ENCODE measurements at places on chromosomes 3 and 15.

DNA sequence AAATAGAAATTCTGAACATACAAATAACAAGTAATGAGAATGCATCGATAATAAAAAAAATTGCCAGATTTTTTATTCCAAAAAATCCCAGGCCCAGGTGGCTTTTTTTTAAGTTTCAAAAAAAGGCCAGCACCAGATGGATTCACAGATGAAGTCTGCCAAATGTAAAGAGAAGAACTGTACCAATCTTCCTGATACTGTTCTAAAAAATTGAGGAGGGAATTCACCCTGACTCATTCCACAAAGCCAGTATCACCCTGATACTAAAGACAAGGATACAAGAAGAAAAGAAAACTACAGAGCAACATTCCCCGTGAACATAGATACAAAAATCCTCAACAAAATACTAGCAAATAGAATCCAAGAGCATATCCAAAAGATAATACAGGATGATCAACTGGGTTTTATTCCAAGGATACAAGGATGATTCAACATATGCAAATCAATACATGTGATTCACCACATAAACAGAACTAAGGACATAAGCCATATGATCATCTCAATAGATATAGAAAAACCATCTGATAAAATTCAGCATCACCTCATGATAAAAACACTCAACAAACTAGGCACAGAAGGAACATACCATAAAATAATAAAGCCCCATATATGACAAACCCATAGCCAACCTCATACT, 44.1 kb upstream of the XCR1 start:
- DNase-seq = no peak

- DNase-seq = no peak
Observed at GRCh38 chr3:64586952-64587351, 100.8 kb downstream of the ADAMTS9 start.

DNA sequence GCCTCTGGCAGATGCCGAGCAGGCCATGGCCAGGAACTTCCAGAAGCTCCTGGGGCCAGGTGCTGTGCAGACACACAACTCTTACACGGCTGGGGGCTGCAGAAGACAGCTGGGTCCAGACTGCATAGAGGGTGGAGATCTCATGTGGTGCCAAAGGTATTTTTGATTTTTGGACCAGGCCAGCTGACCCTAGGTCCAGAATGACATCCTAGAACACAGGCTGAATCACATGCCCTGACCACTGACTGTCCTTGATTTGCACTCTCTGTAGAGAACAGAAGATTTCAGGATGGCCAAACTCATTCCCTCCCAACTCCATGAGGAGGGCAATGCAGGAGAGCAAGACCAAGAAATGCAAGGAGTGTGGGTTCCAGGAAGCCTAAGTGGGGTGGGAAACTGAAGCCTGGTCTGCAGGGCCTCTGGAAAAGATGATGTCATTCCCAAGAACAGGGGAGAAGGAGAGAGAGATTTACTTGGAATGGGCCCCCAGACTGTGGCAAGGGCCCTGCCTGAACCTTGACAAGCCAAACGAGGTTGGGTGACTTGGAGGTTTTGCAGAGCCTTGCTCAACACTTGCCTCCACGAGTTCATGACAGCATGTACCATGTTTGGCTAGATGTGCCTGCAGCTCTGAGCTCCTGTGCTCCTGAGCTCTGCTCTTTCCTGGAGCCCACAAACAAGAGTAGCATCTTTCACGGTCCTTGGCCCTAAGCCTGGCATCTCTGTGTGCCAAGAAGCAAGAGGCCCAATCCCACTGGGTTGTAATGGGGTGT, 38.5 kb upstream of the CTSH start:
- no peak for DNase-seq

- DNase-seq = no peak
Observed at GRCh38 chr3:113214917-113215595, 3.7 kb downstream of the BOC start.

DNA sequence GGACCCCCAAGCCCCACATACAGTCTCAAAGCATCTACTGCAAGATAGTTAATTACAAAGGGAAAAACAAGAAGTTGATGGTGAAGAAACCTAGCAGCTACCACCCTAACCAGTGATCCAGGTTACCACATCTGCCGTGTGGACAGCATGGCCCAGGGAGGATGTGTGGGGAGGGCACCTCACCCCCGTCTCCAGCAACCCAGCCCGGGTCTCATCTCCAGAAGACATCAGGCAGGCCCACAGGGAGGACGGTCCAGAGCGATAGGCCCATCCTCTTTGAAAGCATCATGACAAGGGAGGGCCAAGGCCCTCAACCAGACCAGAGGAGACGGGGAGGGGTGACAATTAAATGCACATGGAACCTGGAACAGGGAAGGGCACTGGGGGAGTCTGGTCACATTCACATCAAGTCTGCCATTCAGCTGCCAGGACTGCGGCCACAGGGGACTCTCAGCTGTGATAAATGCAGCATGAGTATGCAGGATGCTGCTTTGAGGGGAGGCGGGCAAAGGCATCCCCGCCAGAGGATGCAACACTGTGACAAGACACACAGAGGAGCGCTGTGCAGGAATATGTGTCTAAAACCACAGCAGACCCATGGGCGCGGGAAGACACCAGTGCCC, 18.8 kb downstream of the ZXDC start:
- no peak for DNase-seq
